Fibroblast of pulmonary artery (primary cell): ENCODE measurements at places on chromosomes 1 and 21.

- DNase-seq, result no peak
Observed at GRCh38 chr1:171495444-171495843, 10.1 kb downstream of the PRRC2C start.

DNA sequence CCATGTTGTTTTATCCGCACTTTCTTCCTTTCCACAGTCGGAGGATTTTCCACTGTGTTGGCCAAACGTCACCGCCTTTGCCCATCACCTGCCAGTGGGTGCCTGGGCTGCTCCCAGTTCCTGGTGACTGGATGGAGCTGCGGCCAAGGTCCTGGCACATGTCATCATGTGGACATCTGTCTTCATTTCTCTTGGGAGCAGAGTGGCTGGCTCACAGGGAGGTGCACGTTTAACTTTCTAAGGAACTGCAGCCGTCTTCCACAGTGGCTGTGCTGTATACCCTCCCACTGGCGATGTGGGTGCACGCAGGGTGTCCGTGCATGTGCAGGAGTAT is 19.5 kb upstream of the RNF223 start:
- no peak for DNase-seq

- DNase-seq, result peak; percentile 52
Observed at GRCh38 chr1:17624611-17625233, 85.2 kb downstream of the ARHGEF10L start.

DNA sequence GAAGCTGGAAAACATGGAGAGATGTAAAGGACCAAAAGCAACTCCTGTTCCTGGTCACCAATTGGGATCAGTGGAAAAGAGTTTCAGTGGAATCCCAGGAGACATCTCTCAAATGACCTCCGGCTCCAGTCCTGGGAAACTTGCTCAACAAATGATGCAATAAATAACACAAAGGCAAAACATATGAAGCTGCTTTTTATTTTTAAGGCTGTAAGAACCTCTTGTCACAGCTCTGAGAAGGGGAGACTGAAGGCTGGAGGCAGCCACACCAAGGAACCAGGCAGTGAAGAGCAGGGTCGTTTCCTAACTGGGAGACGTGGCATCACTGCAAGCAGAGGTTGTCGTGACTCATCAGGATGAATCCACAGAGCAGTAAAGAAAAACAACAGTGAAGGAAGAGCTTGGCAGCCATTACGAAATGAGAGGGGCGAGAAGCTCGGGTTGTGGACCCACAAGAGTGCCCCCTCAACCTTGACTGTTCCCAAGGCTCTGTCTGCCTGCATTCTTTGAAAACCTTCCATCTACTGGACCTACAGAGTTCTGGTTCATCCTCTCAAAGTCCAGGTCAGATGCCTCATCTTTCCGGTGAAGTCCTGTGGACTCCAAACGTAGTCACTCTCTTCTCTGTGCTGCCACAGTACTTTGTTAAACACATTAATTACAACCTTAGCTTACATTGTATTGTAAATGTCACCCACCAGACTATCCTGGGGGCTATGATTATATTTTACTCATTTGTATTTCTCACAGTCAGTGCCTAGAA is 32.1 kb downstream of the JAK1 start:
- DNase-seq, result peak; percentile 86

DNA sequence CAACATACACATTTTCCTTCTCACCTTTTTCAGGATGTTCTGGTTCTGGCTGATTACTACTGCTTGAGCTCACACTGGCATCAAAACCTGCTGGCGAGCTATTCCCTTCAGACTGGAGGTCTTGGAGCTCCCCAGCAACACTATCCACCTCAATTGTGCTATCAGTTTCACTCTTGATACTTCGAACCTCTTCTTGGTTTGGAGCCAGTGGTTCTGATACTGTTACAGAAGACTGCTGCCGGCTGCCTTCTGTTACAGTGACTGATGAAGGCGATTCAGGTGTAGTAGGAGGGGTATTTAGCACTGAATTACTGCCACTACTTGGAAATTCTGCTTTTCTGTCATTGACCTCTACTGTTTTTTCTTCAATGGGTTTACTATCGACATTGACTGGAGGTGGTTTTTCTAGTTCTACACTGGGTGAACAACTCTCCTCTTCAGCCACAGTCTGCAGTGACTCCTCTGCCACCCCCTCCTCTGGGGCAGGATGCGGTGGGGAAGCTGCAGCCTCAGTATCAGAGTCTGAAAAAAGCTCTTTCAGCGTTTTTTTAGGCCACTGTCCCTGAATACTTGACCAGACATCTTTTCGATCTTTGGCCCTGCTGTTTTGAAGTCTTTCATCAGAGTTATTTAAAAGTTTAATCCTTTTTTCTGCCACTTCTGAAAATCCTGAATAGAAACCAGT is 20.7 kb upstream of the RBM34 start:
- DNase-seq, result no peak

DNA sequence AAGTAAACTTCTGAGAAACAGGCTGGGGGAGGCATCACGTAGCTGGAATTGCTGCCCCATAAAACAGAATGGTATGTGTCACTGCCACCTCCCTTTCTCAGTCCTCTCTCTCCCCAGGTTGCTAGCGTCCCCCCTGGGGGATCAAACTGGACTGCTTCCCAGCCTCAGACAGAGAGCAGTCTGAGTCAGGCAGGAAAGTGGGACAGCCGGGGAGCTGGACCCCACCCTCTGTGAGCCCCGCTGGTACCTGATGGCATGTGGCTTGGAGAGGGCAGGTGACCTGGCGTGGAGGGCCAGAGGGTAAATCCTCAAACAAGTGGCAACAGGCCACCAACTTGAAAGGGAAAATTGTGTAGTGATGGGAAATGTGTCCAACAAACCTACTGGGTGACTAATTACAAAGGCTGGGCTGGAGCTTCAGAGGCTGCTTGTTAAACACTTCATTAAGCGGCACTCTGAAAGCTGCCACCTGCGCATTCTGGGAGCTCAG is 1.0 kb upstream of the SFN start:
- no peak for DNase-seq

- DNase-seq, result no peak
Observed at GRCh38 chr21:45354970-45355369, 50.0 kb upstream of the COL18A1 start.

DNA sequence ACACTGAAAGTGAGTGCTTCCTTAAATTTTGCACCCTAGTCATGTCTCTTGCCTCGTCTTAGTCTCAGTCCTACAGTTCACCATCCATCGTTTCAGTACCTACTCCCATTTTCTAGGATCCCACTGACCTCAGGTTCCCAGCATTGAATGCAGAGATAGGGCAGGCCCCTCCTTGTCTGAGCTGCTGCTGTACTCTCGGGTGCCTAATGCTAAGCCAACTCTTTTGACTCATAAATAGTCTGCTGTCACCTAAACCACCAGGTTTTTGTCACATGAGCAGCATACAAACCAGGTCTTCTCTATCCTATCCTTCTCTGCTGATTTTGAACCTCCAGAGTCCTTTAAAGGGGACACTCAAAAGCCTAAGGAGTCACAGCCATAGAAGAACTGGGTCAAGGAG is 3.0 kb downstream of the ARHGAP30 start:
- no peak for DNase-seq

DNA sequence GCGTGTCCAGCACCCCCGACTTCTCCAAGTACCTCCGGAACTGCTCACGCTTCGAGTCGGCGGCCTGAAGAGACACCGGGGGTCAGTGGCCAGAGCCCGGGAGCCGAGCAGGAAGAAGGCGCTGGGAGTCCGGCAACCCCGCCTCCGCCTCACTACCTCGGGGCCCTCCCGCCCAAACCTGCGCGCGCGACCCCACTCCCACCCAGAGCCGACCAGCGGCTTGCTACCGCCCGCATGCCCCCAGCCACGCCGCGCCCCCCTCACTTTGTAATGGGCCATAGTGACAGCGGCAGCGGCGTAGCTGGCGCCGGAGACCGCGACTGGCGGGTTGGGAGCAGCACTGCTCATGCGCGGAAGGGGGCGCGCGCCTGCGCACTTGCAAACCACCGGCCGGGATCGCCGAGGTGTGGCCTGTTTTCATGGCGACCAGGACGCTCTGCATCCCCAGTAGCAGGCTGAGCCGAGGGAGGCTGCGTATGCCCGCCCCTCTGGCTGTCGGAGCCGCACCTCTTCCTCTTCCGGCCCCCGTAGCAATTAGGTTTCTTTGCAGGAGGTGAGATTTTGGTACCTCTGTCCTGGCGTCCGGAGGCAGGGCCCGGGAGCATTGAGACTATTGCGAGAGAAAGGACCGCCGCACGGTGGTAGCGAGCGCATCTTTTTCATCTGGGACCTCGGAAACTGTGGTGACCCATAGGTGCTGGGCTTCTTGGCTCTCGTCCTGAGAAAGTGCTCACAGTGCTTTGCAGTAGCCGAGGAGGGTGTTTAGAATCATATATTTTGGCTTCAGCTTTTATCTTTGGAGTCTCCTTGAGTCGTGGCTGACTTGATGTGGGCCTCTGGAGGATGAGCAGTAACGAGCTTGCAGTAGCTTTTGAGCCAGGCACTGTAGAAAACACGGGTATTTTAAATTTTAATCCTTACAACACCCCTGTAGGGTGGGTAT is at the start of gene MYCBP:
TSS of gene MYCBP (minus strand) at position 322 of the 943 bp plus-strand sequence. CDS start at position 279, 43 bp downstream.
- peak; percentile 97 for DNase-seq

GRCh38 chr1:153903841-153904455 is 18.8 kb downstream of the GATAD2B start:
- no peak for DNase-seq

DNA sequence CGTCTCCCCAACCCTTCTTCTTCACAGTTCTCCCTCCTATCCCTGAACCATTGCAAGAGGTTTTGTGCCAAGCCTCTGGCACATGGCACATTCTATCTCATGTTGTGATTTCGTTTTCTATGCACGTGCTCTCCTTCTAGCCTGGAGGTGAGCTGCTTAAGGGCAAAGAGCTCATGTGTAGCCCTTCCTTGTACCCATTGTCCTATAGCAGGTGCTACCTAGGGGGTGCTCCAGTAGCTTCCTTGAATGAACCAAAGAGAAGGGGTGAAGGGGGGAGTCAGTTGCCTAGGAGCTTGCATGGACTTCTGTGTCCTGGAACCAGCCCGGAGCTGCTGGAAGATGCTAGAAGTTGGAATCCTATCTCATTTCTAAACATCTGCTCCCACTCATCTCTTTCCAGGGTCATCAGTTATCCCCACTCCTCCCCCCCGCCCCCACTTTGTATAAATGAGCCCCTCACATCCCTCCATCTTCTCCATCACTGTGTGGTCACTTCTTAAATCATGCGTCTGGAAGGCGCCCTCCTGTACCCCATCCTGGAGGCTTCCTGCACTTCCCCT is 535 bp upstream of the DISC1 start:
- no peak for DNase-seq

DNA sequence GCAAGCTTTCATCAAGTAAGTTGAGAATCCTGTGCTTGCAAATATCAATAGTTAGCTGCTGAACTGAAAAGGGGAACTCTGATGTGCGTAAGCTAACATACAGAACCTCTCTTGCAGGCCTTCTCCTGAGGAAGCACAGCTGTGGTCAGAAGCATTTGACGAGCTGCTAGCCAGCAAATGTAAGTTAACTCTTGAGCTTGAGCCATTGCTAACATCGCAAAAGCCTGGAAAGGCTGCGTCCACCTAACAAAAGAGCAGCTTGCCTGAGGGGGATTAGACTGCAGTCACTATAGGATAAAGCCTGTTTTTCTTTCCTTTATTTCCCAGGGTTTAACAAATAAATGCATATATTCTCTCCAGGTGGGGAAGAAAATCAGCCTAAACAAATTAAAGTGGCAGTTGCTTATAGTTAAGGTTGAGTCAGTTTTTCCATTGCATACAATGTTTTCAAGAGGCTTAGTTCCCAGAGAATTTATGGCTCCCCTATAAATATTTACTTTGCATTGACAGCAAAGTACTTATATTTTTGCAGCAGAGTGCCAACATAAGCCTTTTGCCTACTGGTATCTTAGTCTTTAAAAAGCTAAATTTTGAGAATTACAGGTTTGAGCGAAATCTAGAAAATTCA is 1.5 kb downstream of the RGS2 start:
- DNase-seq, result peak; percentile 72

- DNase-seq, result peak; percentile 44
Observed at GRCh38 chr1:61951731-61952580, 209.7 kb downstream of the PATJ start.

- no peak for DNase-seq
Observed at GRCh38 chr1:9406111-9406510, 113.4 kb downstream of the SPSB1 start.

DNA sequence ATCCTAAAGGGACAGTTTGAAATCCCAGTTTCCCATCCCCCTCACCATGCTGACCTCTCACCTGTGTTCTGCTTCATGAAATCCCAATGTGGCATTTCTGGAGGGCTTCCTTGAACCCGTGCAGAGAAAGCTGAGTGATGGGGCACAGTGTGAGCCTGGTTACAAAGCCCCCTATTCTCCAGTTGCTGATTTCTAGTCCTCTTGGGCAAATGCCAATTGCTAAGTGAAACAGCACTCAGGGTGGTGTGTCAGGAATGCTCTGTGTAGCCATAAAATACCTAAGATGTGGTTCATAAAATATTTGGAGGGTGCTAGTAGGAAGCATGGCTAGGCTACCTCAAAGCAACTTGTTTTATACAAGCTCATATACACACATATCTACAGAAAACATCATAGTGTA is 32.0 kb downstream of the SUSD4 start:
- DNase-seq, result peak; percentile 3

DNA sequence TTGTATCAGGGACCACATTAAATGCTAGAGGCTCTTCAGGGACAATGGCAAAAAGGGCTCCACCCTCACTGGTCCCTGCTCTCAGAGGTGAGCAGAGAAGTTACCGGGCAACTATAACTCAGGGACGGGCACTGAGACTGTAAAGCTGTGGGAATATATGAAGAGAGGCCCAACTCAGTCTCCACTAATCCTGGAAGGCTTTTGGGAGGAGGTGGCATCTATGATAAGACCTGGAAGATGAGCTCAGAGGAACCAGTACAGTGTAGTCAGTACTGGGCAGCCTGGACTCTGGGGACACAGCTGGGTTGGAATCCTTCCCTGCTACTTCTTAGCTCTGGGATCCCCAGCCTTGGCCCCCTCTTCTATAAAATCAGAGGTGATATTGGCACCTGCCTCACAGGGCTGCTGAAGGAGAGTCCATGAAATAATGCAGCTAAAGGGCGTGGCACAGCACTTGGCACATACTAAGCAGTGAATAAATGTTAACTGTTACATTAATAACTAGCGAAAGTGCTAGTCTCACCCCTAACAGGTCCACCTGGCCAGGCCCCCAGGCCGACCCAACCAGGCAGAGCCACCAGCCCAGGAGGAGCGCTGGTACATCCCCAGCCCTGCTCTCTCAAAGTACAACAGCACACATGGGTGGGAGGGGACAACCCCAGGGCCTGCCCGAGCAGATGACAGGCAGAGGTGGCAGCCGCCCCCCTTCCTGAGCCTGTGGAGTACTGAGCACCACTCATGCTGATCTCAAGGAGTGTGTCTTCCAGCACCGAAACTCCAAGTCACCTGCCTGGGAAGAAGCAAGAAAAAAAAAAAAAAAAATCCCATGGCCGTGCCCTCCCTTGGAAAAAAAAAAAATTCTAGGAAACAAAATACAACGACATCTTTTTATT is 62.7 kb downstream of the CASZ1 start:
- DNase-seq, result no peak

- no peak for DNase-seq
Observed at GRCh38 chr1:1371746-1372711, 3.0 kb downstream of the AURKAIP1 start.

- no peak for DNase-seq
Observed at GRCh38 chr1:207935166-207935583, 24.2 kb upstream of the CD34 start.
